CD4-positive, alpha-beta T cell treated with Interleukin-15 for 1 hour (primary cell): ENCODE measurements at places on chromosomes 4 and X.

DNA sequence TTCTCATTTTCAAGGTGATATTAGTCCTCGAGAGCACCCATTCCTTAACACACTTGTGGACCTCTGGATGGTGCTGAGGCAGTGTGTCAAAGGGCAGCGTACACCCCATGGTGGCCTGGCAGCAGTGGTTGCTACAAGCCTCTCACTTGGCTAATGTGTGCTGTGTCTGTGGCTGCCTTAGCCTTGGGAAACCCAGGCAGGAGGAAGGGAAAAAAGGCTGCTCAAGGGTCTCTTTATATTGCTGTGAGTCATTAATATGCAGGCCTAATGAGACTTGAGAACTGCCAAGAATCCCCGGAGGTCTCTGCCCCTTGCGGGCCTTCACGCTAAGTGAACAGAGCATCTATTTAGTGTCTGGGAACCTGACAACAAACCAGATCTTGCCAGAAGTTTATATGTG is 7.0 kb downstream of the PCDH10 start:
- no peak for DNase-seq

DNA sequence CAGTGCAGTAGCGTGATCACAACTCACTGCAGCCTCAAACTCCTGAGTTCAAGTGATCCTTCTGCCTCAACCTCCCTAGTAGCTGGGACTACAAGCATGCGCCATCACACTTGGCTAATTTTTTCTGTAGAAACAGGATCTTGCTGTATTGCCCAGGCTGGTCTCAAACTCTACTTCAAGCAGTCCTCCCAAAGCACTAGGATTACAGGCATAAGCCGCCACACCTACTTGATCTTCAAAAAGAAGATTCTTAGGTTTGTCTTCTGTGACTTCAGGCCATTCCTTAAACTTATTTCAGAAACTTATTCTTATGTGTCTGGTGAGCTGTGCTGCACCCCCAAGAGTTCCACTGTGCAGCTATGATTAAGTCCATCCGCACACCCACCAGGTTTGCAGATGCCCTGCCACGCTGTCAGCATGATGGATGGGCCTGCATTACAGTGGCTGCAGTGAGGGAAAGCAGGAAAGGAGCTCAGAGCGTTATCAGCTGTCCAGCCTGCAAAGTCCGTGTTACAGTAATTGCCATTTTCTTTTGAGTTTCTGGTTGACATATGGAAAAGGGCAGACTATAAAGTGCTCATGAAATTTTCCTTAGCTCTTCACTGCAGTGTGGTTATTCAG is 146.6 kb downstream of the AASDH start:
- DNase-seq: no peak

DNA sequence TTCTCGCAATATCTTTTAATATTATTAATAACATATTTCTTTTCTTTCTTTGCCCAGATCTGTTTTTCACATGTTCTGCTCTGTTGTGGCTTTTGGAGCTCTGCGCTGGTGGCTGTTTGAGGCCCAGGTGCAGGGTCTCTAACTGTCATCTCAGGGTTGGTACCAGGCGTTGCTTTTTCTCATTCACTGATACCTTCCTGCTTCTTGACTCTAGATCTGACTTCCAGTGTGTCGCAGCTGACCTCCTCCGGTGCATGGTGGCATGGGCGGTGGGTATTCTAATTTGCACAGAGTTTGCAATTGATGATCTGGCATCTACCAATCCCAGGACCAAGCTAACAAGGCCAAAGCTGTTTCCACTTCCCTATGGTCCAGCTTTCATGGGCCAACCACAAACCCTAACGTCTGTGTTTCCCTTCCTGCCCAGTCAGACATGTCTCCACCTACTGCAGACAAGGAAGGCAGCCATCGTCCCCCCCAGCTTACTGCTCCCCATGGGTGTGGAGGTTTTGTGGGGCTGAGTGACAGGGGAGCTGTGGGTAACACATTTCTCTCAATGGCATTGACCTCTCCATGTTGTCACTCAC is 25.2 kb downstream of the LETM1 start:
- DNase-seq: no peak

DNA sequence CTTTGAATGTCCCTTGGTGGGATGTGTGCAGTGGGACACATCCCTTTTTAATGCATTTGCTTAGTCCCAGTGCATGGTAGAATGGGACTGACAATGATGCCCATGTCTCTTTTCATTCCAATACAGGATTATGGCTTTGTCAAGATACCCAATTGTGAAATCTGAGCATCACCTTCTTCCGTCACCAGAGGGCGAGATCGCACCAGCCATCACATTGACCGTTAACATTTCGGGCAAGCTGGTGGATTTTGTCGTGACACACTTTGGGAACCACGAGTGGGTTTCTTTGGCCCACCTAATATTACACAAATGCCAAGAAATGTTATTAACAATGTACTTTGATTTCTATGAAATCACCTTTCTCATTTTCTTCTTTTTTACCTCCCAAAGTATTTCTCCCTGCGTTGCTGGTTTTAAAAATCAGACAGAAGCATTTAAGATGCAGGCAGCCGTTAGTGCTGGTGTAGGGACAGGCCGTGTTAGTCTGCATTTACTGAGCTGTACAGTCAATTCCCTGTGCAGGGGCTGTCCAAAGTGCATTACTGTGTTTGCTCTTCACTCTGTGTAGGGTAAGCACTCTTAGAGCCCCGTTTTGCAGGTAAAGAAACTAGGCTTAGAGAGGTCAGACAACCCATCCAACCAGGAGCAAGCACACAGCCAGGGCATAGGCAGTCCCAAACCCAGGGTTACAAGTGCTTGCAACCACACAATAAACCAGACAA is 46.5 kb downstream of the CWH43 start:
- DNase-seq: no peak

DNA sequence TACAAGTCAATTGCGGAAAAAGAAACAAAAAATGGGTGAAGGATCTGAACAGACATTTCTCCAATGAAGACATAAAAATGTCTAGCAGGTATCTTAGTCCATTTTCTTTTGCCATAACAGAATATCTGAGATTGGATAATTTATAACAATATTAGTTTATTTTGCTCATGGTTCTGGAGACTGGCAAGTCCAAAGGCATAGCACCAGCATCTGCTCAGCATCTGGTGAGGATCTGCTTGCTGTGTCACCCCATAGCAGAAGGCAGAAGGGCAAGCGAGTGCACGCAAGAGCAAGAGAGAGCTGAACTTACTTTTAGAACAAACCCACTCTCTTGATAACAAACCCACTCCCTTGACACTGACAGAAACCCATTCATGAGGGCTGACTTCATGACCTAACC is 29.7 kb downstream of the GAB3 start:
- DNase-seq: no peak

- DNase-seq: no peak
These were observed 248.5 kb upstream of the CXXC4 start for GRCh38 chr4:104743215-104743653.

- no peak for DNase-seq
These were observed 32.1 kb downstream of the UBE2K start for GRCh38 chr4:39730072-39730471.

- no peak for DNase-seq
These were observed 727.7 kb downstream of the DMD start for GRCh38 chrX:32483534-32484136.

GRCh38 chr4:3709846-3710441 is 56.2 kb upstream of the ADRA2C start:
- DNase-seq: peak; percentile 10

DNA sequence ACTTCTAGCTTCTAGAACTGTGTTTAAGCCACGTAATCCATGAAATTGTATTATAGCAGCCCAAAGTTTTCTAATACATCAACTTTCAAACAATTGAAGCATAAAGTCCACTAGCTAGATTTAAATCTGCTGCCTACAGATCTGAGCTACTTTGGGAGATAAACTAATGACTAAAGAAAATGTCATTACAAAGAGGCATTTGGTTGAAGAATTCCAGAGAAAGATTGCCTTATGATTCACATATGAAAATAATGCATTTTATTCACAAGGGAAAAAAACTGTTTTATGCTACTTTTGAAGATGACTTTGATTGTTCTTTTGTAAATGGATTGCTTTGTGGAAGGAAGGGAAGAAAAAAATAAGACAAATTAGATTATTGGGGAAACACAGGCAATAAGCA is 124.1 kb upstream of the SLIT2 start:
- DNase-seq: no peak

- DNase-seq: peak; percentile 72
These were observed 726 bp upstream of the KANTR start for GRCh38 chrX:53093177-53093655.

GRCh38 chr4:41852229-41852628 is 83.0 kb upstream of the TMEM33 start:
- DNase-seq: no peak
